ENCODE measurements at places on chromosomes 4 and X.

DNA sequence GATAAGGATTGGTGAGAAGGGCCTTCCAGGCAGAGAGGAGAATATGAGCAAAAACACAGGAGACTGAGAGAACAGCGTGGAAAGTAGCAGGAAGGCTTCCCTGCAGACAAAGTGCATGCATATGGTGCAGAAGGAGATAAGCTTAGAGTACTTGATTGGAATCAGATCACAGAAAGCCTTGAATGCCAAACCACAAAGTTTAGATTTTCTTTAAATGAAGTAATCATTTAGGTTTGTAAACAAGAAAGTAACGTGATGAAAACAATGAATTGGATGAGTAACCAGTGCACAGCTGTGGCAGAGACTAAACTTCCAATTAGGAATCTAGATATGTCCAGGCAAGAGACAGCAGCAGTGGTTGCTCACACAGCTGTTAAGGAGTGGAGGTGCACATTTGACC lies 83.8 kb upstream of the C1QTNF7 start:
- no peak for DNase-seq

- DNase-seq, result no peak
Observed at GRCh38 chr4:77308843-77309242, 151.8 kb downstream of the CCNG2 start.

- DNase-seq, result no peak
Observed at GRCh38 chrX:149221230-149221629, 283.9 kb downstream of the IDS start.

GRCh38 chr4:110998320-110998719 lies 375.4 kb upstream of the PITX2 start:
- no peak for DNase-seq

DNA sequence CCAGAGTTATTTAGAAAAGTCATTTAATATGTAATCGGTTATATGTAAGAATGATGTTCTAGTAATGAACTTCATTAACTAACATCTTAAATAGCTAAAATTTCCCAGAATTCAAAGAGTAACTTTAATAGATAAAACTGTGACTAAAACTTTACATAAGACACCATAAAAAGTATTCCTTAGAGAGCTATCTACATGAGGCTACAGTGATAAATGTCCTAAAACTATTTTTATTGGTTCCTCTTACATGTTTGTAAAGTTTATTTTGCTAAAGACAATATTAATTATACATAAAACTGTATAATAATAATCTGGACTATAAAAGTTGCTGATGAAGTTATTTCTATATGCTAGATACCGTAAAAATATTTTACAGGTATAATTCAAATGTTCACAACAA lies 897.7 kb upstream of the EPHA5 start:
- DNase-seq, result no peak

DNA sequence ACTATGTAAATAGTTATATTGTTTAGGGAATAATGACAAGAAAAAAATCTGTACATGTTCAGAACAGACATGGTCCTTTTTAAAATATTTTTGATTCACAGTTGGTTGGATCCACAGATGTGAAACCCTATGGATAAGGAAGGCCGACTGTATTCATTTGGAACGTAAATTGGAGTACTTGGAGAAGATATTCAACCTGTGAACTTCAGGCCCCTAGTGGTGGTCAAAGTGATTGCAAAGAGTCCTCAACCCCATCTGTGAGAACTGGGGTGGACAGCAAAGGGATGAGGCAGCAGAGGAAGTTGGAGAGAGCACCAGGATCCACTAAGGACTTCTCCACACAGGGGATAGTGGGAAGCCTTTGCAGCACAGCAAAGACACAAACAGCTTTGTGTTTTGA lies 6.2 kb upstream of the CXCL13 start:
- no peak for DNase-seq

DNA sequence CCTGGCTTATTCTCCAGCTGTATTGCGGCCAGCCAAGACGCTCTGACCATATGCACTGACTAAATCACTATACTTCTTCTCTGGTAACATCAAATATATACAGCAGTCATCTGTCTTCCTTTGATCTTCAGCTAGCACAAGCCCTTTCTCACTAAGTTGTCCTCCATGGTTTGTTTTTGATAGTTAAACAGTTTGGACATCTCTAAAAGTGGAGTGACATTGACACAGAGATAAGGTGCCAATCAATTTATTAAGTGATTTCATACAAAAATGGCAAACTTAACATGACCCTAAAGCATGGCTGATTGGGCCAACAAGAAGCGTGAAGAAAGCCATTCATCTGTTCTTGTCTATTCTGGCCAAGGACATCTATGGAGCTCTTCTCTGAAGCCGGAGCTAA lies 334.9 kb downstream of the NKX6-1 start:
- no peak for DNase-seq

DNA sequence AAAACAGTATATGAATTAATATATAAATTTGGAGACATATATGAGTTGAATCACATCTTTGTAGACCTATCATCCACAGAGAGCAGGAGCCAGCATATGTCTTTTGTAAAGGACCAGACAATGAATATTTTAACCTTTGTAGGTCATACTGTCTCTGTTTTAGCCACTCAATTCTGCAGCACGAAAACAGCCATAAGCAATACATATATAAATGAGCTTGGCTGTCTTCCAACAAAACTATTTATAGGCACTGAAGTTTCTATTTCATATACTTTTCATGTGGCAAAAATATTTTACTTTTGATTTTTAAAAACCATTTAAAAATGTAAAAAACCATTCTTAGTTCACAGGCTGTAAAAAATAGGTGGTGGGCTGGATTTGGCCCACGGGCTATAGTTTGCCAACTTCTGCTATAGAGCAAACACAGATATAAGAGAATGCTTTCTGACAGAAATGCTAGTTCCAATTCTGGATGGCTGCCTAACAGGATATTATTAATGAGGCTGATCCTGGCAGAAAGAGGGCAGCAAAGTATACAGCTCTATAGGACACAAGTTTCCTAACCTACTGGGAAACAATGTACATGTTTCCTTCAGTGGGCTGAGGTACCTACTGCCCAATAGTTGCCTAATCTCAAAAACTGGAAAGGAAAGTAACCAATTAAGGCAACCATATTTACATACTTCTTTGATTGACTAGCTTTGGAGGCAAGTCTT lies 58.1 kb upstream of the UCP1 start:
- DNase-seq, result no peak

- no peak for DNase-seq
Observed at GRCh38 chrX:112368371-112368770, 285.8 kb upstream of the TRPC5 start.

GRCh38 chr4:24150034-24150433 lies 260.2 kb upstream of the PPARGC1A start:
- no peak for DNase-seq

GRCh38 chr4:115272185-115272584 lies 158.8 kb upstream of the NDST4 start:
- DNase-seq, result no peak

DNA sequence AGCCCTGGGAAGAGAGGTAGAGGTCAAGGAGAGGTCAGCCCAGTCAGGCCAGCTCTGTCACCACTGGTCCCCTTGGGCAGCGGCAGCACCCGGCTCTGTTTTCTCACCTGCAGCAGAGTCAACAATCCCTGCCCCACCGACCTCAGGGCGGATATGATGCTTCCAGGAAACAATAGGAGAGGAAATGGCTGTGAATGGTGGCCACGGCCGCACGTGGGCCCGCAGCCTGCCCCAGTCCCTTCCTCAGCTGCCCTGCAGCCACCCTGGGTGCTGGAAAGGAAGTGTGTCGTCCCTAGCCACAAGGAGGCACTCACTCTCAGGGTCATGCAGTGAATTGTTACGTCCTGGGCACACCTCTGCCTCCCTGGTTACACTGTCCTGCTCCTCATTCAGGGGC lies 92.5 kb upstream of the ENPP6 start:
- DNase-seq, result no peak

GRCh38 chr4:115596265-115597001 lies 483.0 kb upstream of the NDST4 start:
- no peak for DNase-seq

GRCh38 chr4:156799121-156799589 lies 172.4 kb downstream of the PDGFC start:
- no peak for DNase-seq

DNA sequence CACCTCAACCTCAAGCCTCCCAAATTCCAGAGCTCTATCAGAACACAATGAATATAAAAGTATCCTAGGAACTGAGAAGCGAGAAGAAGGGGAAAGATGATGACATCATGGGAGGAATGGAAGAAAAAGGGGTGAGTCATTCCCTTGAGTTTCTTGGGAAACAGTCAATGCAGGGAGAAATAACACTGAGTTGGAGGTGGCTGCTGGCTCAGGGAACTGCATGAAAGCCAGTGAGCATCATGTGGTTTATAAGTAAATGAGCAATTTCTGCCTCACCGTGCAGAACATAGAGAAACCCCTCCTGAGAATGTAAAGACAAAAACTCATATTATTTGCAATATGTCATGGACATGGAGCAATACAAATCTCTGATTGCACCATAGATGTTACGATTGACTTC lies 73.3 kb downstream of the SHOX start:
- no peak for DNase-seq

GRCh38 chr4:151322570-151322969 lies 2.8 kb downstream of the SH3D19 start:
- DNase-seq, result no peak

DNA sequence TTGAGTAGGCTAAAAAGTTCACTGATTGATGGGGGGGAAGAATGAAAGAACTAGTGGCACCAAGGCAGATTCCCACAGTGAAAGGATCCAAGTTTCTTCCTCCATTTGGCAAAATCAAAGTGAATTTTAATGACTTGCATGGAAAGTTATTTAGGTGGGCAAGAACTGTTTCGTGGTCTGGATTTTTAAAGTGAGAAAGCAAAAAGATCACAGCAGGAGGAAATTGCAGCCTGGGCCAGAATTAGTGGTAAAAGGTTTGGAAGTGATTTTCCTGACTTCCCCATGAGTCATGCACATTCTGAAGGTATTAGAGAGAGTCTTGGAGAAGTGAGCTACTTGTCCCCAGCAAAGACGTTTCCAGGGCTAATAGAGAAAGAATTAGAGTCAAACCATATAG lies 207.8 kb downstream of the ANTXR2 start:
- no peak for DNase-seq

DNA sequence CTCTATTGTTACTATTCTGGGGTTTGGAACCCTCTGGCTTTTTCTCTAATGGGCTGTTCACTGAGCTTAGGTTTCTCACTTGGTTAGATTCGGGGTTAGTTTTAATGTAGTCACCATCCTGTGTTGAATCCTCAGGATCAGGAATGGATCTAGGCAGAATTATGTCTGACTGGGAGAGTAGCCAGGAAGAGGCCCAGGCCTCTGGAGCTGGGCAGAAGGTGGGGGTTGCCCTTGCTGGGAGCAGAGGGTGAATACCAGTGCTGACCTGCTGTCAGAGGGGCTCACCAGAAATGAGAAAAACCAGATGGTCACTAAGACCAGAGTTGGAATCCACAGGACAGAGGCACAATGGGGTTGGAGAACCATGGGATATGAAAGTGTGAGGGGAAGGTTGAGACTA lies 126.6 kb upstream of the SLC4A4 start:
- DNase-seq, result no peak

DNA sequence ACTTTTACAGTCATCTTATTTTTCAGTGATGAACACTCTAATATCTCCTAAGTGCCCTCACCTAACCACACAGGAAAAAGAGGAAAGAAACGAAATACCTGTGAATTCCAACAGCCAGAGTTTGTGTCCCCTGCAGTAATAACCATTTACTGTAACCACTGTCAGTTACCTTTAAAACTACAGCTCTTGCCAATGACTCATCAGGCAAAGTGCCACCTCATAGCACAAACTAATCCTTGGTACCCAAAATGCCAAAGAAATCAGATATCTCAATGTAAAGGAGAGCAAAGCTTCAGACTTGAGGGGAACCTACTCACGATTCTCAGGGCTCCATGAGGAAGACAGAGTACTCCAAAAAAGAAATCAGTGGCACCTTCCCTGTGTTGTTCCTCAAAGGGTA lies 146.5 kb downstream of the NDST3 start:
- no peak for DNase-seq
